Urinary bladder (tissue), 4 donors: ENCODE measurements at places on chromosomes 16 and 17. TPM values are rescaled to one million over a fixed set of nuclear protein-coding genes. Genes with fewer than 3 reads are reported as not detected.

Gene DNASE1L2
- 0.74 TPM for total RNA-seq

Gene PIP4K2B
- 47.0 TPM for total RNA-seq

Gene TBC1D3C
- total RNA-seq: 1.0 TPM

DNA sequence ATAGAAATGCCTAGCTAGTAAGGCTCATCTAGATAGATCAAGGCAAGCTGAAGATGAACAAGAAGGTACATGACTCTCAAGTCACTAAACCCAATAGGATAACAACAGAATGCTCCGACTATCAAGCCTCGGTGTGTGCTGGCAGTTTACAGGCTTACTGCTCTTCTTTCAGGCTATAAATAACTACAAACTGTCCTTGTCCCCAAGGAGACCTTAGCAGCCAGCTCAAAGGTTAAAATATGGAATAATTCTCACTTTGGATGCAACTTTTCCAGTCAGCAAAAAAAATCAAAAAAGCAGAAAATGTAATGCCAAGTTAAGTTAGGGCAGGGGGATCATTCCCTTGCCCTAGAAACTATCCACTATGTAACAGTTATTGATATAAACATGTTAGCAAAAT is 44.6 kb downstream of the SPOP start:
- DNase-seq: no peak

- DNase-seq: no peak
Measured at GRCh38 chr17:63446753-63447470, 806 bp upstream of the CYB561 start.
